DMS79 treated with DMSO at 0.1 percent for 48 hours (cell line): ENCODE measurements at places on chromosomes 7 and 10.

DNA sequence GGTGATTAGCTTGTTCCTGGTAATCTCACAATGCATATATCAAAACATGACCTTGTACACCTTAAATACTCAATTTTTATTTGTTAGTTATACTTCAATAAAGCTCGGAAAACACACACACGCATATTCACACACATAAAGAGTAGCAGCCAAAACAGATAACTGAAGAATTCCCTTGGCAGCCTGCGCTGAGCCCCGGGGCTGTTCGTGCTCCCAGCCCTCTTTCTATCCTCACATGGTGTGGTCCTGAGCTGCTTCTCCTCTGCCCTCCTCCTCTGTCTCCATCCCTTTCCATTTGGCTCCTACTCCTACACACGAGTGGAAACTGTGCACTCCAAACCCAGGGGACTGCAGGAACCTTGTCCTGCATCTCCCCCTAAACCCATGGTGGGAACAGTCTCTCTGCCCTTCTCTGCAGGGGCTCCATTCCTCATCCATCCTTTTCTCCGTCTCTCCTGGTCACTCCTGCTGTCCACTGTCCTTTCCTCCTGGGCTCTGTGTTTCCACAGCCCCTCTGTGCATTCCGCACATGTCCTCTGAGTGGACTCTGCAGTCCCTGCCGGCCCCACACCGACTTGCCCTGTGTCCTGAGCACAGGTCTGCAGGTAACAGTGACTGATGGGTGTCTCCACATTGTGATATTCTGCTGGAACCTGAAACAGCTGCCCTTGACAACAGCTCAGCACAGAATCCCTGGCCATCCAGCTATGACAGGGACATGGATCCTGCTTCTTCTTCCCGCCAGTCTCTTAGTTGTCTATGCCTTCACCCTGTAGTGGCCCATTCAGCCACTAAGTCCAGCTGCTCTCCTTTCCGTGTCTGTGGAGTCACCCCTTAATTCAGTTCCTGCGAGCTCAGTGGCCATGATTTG is 216.8 kb upstream of the ZNF32 start:
- no peak for DNase-seq

DNA sequence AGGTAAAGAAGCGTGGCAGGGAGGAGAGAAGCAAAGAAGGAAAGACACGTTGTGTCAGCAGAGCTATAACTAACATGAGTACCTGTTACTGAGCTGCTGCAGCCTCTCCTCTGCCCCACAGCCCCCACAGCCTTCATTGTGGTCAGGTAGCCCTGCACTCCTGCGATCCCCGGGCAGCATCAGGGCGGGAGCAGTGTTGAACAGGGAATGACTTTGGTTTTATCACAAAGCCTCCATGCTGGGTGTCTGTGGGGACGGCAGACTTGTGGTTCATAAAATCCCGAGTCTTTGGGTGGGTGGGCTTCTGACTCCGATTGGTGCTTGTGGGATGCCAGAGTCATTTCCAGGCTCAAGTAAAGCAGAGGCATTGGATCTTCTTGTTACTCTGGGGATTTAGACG is 14.8 kb upstream of the PRKAG2 start:
- no peak for DNase-seq

DNA sequence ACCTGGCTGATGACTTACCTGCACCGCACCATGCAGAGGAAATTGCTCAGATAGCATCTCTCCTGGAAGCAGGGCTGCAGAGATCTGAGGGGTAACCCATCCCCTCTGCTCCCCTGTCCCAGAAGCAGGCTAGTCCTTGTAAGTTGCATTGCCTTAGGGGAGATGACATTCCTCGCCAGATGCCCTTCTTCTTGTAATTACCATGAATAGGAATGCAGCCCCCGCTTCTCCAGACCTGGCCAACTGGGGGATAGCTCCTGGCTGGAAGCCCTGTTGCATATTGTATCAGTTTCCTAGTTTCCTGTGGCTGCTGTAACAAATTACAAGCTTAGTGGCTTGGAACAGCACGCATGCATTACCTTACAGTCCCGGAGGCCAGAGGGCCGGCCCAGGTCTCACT is 47.5 kb upstream of the EN2 start:
- DNase-seq, result no peak

- DNase-seq, result no peak
Observed at GRCh38 chr10:35415505-35415904, 79.2 kb downstream of the CCNY start.

DNA sequence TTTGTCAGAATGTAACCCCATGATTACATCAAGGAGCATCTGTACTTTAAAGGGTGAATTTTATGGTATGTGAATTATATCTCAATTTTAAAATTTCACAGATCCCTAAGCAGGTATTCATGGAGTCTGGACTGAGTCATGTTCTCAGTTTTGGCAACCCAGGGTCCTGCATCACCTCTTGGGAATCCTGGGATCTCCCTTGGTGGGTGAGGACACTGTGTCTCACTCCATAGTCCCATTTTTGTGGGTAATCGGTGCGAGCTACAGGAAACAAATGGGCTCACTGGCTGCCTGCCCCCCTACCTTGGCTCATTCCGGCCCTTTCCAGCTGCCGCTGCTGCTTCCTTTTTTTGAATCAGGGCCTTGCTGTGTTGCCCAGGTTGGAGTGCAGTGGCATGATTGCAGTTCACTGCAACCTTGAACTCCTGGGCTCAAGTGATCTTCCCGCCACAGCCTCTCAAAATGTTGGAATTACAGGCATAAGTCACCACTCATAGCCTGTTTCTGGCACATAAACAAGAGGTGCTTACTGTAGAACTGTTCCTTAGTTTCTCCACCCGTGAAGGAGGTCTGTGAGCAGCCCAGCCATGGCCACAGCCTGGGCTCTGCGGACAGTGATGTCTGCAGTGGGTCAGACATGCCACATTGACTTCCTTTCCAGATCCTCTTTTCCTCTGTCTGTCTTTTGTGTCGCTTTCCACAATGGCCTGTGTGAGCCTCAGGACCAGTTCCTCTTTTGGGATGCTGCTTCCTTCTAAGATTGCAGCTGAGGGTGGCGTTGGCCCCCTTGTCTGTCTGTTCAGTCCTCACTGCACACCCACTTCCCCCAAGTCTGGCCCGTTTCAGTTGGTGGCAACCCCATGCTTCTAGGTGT is 14.5 kb downstream of the PALD1 start:
- no peak for DNase-seq

DNA sequence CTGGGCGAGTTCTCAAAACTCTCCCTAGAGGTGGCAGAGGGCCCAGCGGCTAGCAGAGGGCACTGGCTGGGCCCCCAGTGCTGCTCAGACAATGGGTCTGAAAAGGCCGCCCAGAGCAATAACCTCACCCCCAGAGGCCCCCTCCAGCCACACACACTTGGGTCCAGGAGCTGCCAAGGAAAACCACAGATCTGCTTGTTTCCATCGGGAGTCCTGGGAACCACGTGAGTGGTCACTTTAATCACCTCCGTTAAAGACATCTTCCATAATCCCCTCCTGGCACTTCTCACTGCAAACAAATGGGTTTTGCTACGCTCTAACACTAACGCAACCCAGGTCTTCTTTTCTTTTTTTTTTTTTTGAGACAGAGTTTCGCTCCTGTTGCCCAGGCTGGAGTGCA is 30.0 kb downstream of the NUDT1 start:
- no peak for DNase-seq

DNA sequence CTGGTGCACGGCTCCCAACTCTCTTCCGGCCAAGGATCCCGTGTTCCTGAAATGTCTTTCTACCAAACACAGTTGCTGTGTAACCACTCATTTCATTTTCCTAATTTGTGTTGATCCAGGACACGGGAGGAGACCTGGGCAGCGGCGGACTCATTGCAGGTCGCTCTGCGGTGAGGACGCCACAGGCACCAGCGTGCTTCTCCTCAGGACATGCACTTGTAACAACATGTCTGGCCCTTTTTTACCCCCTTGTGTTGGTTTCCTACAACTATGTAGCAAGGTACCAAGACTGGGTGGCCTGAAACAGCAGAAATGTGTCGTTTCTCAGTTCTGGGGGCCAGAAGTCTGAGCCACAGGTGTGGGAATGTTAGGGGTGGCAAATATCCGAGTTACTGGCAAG is 18.2 kb downstream of the CALML5 start:
- DNase-seq, result no peak

GRCh38 chr10:96387601-96388000 is 28.8 kb upstream of the OPALIN start:
- no peak for DNase-seq

GRCh38 chr7:107594961-107595737 is 15.1 kb downstream of the BCAP29 start:
- no peak for DNase-seq

GRCh38 chr7:129327076-129327475 is 102.2 kb downstream of the AHCYL2 start:
- DNase-seq, result no peak
